Mononuclear cell (primary cell): ENCODE measurements at places on chromosomes 16 and 17. TPM values are rescaled to one million over a fixed set of nuclear protein-coding genes. Genes with fewer than 3 reads are reported as not detected.

The CCDC92B gene
- not detected for total RNA-seq

The ABCC12 gene
- total RNA-seq = not detected

The CCL4 gene
- 482 TPM for total RNA-seq

The ASIC2 gene
- total RNA-seq = not detected

The CACNG3 gene
- total RNA-seq = under 0.01 TPM
